Umbilical cord (tissue), 2 donors: ENCODE measurements at places on chromosomes 4 and X.

DNA sequence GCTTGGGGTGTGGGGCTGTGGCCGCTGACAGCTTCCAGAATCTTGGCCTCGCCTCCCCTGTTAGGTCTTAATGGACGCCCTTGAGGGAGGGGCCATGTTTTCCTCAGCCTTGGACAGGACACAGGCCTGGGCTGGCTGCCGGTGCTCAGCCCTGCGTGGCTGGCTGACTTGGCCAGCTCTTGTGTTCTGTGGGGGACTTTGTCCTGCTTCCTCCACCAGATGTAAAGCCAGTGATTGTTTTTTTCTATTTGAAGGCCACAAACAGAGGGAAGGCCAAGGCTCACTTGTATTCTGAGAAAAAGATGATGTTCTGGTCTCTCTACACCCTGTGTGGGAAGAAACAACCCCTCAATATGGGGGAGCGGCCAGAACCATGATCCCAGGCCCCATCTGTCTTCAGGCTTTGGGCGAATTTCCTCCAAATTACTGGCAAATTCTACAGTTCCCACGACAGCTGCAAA is 71.3 kb downstream of the HTRA3 start:
- DNase-seq: no peak

- peak; percentile 44 for DNase-seq
Observed at GRCh38 chrX:39705290-39705689, 392.5 kb downstream of the BCOR start.

DNA sequence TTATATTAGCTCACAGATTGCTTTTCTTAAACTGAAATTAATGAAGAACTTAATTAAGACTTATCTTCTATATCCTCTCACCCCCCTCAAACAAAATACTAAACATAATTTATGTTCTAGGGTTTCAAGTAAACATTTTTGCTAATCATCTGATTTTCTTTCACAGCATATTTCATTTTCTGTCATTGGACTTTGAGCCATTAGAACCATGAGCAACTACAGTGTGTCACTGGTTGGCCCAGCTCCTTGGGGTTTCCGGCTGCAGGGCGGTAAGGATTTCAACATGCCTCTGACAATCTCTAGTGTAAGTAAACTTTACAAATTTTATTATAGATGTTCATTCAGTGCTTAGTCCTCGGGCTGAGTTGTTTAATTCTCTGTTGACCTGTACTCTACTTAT is 3.3 kb downstream of the PDLIM5 start:
- peak; percentile 38 for DNase-seq

DNA sequence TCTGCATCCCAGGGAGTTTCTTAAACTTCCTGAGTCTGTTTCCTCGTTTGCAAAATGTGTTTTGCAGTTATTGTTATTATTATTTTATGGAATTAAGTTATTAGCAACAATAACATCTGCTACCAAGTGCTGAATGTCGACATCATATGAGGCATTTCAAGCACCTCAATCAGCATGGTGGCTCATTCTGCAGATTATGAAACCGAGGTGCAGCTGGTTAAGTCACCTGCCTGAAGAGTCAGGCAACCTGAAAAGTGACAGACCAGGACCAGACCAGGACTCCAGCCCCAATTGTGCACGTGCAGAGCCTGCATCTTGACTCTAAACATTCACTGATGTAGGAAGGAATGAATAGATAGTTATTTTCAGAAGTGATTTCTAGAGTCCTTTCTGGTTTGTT is 99.8 kb downstream of the AFAP1 start:
- DNase-seq: no peak

GRCh38 chrX:46461660-46462191 is 83.5 kb downstream of the ZNF674 start:
- no peak for DNase-seq

DNA sequence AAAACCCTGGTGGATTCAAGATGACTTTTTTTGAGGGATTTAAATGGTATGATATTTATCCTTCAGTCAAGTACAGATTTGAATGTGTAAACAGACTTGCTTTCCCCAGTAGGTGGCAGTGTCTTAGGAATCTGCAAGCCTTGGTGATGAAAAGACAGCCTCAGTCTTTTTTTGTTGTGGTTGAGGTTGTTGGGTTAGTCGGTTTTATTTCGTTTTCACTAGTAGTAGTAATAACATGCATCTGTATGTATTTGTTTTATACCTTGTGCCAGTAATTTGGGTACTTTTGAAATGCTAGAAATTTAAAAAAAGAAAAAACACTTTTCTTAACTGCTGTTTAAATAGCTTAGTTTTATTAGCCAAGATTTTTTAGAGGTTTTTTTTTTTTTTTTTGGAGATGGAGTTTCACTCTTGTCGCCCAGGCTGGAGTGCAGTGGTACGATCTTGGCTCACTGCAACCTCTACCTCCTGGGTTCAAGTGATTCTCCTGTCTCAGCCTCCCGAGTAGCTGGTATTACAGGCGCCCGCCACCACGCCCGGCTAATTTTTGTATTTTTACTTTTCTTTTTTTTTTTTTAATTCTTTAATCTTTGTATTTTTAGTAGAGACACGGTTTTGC is 39.2 kb downstream of the COPS4 start:
- DNase-seq: peak; percentile 54

DNA sequence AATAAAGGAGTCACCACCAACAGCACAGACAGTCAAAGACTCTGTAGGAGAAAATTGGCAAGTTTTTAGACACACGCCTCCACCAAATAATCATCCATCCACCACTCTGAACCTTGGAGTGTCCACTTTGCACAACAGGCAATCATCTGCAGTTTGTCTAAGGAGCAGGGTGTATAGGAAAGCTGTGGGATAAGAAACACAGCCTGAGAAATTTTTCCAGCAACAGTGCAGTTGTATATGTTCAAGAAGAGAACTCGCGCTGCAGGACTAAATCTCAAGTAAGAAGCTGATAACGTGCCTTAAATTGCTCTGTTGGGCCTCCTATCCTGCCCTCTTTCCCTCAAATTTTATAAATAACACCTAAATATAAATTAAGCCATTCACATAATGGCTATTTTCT is 136.7 kb upstream of the PPARGC1A start:
- DNase-seq: peak; percentile 26

DNA sequence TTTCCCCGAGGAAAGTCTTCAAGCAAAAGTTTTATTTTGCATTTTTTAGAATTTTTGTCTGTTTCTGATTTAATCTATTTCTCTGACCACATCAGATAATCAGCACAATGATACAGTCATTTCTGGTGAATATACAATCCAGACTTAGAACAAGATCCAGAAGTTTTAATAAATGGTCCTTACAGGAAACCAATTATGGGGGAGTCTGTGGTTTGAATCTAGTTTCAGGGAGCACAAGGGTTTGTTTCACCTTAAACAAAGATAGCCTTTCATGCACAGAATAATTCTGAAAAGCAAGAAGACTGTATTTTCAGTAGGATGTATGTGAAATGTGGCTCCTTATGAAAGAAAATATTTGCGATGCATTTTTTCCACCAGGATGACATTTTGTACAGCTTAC is 158.5 kb upstream of the ARSJ start:
- DNase-seq: no peak

DNA sequence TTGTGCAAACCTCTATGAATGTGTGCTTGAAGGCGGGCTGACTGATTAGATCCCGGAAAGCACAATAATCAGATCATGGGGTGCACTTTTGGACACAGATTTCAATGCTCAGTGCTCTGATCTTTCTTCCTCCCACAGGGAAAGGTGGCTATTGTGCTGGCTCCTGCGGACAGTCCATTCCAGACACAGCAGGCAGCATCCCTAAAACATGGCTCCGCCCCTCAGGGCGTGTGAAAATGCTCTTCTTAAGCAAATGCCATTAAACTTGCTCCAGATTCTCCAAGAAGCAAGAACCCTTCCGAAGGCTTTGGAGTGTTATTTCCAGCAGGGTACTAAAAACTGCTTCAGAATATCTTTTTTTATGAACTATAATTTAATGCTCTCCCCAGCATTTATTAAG is 100.0 kb downstream of the SLC2A9 start:
- DNase-seq: no peak
